ENCODE measurements at places on chromosomes 6 and 20.

GRCh38 chr20:46324960-46325703 lies 16.8 kb upstream of the CDH22 start:
- DNase-seq: peak; percentile 46

DNA sequence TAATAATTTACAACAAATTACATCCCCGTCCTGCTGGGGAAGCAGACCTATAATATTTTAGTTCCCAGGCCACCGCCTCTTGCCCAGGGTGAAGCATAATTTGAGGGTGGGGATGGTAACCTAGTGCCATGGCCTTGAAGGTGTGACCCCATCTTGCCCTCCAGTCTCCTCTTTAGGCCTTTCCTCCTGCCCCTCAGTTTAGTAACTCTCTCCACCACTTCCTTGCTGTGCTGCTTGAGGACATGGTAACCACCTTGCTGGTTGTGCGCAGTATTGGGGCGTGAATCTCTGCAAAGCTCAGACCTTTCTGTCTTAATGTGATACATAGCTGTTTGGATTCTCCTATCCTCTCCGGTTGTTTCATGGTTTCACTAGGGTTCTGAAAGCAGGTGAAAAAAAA lies 16.6 kb downstream of the SNX9 start:
- no peak for DNase-seq

GRCh38 chr6:56739836-56740815 lies 97.4 kb upstream of the DST start:
- no peak for DNase-seq

GRCh38 chr6:17233531-17233930 lies 47.6 kb upstream of the RBM24 start:
- DNase-seq: no peak

- DNase-seq: peak; percentile 82
These were observed 20.6 kb upstream of the ECI2 start for GRCh38 chr6:4155848-4156466.

DNA sequence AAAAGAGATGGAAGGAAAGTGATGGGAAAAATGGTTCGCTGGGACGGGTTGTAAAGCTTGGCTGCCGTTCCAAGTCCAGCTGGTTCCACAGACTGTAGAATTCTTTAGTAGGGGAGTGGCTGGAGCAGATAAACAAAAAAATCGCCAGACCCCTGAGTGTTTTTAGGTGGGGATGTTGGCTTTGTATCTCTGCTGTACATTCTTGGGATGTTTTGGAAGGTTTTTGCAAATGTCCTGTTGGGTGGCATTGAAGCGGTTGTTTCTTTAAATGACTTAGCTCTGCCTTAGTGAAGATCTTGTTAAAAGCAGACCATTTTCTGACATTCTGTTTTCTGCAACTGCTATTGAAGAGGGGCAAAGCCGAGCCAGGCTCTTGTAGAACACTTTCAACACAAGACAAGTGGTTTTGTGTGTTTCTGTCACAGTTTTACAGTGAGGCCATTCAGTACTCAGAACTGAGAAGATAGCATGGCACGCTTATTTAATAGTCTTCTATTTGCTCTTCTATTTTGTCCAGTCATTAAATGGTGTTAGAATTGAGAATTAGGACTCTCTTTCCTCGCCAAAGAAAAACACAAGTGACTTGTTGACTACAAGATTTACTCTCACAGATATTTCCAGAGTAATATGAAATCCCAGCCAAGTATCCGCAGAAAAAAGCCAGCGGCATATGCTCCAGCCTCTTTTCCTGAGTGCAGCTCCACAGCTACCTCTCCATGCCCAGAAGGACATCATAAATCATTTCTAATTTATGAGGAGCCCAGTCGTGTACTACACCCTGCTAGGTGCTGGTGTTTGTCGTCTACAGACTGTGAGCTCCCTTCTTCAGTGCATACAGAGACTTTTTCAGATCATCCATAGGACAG lies 65.8 kb downstream of the PHACTR2 start:
- no peak for DNase-seq

DNA sequence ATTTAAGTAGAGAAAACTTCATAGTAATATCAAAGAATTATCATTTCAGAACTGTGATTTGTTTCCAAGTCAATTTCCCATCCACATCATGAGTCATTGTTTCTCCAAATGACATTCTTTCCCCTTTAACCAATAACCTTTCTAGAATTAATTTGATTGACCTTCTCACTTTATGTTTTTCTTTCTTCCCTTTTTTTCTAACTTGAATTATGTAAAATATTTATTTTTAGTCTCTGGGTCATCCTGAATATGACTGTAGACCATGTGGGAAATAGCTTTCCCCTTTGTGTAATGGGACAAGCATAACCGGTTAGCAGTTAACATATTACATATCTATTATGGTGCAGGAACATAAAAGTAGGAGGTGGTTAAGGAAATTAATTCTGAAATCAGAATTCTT lies 291.1 kb downstream of the GJA1 start:
- DNase-seq: no peak

- no peak for DNase-seq
These were observed 443.0 kb downstream of the TFAP2B start for GRCh38 chr6:51261691-51262090.

DNA sequence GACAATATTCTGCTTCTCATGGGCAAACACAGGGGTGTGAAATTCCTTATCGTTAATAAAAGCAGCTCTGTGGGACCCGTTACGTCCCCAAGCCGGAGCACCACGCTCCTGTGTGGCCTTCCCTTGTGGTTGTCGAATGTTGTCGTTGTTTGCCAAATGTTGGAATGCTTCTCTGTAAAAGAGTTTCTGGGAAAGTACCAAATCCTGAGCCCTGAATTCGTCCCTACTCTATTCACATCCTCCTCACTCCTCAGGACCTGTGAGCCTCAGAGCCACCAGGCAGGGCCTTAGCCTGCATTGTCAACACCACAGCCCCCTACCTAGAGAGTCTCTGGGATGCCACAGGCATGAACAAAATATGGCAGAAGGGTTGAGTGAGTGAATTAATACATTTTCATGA lies 64.0 kb downstream of the THBS2 start:
- no peak for DNase-seq

DNA sequence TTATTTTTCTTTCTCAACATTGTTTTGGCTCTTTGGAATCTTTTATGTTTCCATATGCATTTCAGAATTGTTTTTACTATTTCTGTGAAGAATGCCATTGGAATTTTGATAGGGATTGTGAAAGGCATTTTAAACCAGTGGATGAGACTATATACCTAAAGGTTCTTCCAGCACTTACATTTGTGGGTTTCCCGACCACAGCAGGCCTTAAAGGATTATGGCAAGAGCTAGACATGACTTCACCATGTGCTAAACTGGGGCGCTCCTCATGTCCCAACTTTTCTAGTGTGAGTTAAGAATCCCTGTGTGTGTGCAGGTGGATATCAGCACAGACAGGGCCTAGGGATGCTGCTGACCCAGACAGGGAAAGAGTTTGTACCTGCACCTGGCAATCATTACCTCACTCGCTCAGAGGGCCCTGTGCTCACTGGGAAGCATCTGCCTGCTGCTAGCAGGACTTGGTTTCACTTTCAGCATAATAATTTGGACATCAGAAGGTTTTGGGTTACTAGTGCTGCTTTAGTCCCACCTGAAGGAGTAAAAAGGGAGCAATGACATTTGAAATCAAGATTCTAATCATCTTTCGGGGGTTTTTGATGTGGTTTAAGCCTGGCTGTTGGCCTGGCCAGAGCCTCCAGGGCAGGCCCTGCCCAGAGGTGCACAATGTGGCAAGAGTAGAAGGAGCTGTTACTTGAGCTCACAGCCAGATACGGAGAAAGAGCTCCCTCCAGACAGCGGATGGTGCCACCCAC lies 137.1 kb downstream of the CDC5L start:
- DNase-seq: no peak

DNA sequence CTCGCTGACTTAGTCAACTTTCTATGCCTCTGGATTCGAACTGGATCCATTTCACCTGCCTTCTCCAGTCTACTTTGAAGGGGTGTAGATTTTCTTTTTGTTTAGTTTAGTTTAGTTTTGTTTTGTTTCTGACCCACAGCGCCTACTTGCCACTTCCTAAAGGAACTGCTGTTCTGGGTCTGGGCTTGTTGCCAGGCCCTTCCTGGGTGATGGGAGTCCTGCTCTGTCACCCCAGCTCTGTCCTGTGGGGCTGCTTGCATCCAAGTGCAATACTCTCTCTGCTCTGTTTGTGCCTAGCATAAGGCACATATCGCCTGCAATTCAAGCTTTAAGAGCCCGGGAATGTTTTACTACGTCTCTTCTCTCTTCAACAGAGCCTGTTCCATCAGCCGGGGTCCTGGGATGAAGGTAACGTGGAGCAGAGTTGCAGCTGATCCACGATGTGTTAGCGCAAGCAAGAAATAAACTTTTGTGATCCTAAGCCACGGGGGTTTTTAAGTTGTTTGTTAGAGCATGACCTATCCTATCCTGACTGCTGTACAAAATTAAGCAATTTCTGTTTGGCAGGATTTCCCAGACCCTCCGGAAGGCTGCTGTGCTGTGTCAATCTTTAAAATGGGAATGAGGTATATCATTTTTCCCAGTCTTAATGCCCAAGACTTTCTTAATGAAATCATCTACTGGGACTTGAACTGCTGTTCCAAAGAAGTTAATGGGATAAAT lies 30.9 kb upstream of the TAGAP start:
- DNase-seq: no peak

DNA sequence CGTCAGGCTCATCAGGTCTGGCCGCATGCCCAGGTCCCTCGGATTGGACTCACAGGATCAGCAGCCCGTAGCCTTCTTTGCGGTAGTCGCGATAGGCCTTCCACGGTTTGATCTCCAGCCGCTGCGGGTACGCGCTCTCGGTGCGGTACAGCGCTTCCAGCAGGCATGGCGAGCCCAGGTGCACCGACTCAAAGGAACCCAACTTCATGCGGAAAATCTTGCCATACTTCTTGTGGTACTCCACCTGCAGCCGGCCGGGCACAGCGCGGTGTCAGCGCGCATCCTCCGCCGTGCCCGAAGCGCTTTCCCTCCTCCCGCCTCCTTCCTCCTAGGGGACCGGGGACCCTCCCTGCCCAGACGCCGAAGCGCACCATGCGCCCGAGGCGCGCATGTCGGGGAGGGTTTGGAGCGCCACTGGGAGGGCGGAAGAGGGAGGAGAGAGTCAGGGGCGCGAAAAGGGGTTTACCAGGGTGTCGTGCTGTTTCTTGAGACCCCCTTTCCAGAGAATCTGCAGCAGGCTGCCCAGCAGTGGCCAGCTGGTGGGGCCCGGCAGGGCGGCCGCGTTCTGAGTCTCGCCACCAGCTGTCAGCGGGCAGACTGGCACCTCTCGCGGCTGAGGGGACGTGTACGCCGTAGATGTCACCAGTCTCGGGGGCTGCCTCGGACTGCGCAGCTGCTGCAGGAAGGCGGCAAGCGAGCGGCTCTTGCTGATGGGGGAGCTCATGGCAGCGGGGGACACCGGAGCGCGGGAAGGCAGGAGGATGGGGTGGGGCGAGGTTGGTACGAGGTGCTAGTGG lies 732 bp downstream of the CYP24A1 start:
- DNase-seq: no peak

- DNase-seq: no peak
These were observed 30.4 kb downstream of the FYN start for GRCh38 chr6:111842891-111843290.

- DNase-seq: no peak
These were observed 11.2 kb upstream of the ZNF76 start for GRCh38 chr6:35248300-35248699.

DNA sequence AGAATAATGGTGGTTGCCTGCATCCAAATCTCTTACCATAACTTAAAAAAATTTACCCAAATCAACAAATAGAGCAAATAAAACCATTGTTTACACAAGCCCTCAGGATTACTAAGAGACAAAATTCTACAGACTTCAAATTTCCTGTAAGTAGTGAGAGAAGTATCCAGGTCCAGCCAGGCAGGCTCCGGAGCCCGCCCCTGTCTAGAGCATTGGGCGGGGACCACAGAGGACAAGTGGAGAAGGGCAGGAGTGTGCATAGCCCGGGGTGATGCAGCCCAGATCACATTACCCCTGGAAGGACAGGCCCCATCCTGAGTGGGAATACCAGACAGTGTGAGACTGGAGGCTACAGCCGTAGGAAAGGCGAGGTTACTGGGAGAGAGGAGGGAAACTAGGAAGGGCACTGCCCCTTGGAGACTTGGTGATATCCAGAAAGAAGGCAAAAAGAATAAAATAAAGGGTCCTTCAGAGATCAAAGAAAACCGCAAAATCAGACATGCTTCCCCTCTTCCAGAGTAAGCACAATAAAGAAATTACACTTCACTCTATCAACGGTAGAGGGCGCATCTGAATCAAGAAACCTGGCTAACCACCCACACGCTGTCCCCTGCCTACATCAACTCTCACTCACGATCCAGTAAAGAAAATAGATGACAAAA lies 26.6 kb downstream of the RIN2 start:
- DNase-seq: peak; percentile 31

GRCh38 chr20:43925215-43925614 lies 10.6 kb downstream of the TOX2 start:
- no peak for DNase-seq

DNA sequence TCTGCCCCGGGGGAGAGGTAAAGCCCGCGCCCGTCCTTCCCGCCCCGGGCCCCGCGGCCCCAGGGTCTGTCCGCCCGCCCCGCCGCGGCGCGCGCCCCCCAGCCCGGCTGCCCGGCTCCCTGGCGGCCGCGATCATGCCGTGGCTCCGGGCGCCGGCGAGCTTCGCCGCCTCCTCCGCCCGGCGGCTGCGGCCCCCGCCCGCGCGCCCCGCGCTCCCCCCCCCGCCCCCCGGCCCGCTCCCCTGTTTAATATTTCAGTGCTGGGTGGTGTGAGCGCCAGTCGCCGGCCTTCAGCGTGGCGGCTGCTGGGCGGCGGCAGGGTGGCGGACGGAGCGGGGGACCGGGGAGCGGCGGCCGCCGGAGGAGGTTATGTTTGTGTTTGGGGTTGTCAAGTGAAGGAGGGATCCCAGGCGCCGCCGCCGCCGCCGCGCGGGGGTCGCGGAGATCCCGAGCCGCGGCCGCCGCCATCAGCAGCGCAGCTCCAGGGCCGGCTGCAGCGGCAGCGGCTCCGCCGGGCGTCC lies at the start of gene HIVEP1:
Gene HIVEP1, plus strand, starts transcription at position 275 of the 520 bp plus-strand sequence. CDS start 3,317 bp downstream, outside the sequence.
- DNase-seq: peak; percentile 50

- no peak for DNase-seq
These were observed 118.3 kb upstream of the MAP7 start for GRCh38 chr6:136668571-136668970.

DNA sequence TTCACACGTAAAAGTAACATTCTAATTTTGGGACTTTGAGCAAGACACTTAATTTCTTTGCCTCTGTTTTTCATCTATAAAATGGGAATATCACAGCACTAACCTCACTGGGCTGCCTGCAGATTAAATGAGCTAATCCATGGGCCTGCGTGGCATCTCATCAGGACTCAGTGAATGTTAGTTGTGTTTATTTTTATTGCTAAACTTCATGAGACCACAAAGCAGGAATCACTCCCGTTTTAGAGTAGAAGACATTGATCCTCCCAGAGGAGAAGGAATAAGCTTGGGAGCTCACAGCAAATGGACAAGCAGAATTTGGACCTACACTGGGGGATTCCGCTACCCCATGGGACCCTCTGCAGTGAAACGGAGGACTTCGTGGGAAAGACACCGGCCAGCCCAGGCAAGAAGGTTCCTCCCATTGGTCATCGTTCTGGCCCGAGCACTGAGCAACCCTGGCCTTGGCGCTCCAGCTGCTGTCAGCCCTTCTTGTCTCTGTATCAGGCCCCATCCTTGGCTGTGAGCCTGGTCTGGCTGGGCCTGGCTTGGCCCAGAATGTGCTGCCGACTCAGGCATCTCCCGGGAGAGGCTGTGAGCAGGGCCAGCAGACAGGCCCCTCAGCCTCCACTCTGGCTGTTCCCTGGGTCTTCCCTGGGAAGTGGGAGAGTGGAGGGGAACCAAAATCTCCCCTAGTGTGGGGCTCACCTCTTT lies 79.8 kb downstream of the NFATC2 start:
- no peak for DNase-seq

All from K562 (cell line).